ENCODE measurements at places on chromosomes 7 and 10. TPM values are rescaled to one million over a fixed set of nuclear protein-coding genes. Genes with fewer than 3 reads are reported as not detected.

GLCCI1 gene
- 2.6 TPM for total RNA-seq

PCLO gene
- 1.4 TPM for total RNA-seq

SPDYE16 gene
- total RNA-seq, result not detected

FAM180A gene
- not detected for total RNA-seq

SFXN2 gene
- total RNA-seq, result 6.0 TPM

PLXNA4 gene
- 1.2 TPM for total RNA-seq

HOXA5 gene
- 23.5 TPM for total RNA-seq

RBM48 gene
- 6.2 TPM for total RNA-seq

TEX47 gene
- not detected for total RNA-seq

POLR2J2 gene
- 6.1 TPM for total RNA-seq

SSC4D gene
- total RNA-seq, result 1.4 TPM

HNRNPA2B1 gene
- total RNA-seq, result 247 TPM

ING3 gene
- total RNA-seq, result 12.5 TPM

SLC18A2 gene
- total RNA-seq, result not detected

AKR1C8 gene
- total RNA-seq, result not detected

CCDC172 gene
- not detected for total RNA-seq

CUZD1 gene
- 0.35 TPM for total RNA-seq

EBLN1 gene
- not detected for total RNA-seq

KAZALD1 gene
- total RNA-seq, result 0.12 TPM

All from glomerular endothelial cell (primary cell).